ENCODE measurements at places on chromosomes 4 and X.

GRCh38 chr4:100819505-100819904, 301.7 kb upstream of the EMCN start:
- no peak for DNase-seq

- DNase-seq, result no peak
Observed at GRCh38 chr4:41665636-41666207, 82.8 kb downstream of the PHOX2B start.

DNA sequence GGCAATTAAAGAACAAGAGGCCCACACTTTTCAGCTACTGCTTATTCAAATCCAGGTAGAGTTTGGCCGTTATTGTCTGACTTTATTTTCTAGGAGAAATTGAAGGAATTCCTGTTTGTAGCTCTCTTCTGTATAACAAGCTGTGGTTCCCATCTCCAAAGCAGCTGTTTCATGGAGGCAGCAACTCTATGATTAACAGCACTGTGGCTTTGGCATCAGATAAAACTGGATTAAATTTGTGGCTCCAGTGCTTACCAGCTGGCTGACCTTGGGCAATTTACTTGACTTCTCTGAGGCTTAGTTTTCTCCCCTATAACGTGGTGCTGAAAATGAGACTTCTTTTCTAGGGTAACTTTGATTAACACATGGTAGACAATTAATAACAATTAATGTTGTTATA, 28.1 kb downstream of the SLC30A9 start:
- DNase-seq, result no peak

DNA sequence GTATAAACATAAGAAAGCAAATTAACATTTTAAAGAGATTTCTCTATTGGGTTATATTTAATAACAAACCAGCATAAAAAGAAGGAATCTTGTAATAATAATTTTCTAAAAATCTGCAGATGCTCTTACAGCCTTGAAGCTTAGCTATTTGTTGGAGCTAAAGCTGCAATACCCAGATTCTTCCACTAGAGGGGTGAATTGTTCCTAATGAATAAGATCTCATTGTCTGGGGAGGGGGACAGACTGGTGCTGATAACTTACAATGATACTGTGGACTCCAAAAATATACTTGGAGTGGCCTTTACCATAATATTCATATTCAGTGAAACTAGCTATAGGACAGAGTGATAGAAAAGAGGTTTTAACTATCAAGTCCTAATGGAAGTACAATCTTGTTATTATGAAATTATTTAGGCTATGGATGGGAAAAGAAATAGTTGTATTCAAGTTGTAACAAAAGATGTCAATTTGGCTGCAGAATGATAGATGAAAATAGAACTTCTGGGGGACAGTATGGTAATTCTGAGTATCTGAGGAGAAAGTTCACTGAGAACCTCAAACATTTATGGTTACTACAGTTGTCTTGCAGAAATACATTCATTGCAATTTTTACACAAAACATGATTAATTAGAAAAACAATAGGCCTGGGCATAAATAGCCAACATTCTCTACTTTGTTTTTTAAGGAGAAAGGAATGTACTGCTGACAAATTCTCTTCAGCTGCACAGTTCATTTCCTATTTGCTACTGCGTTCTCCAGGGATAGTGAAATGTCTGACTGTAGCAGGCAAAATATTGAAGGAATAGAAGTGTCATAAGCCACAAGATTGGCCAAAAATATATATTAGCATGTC, 443.3 kb downstream of the GBA3 start:
- no peak for DNase-seq

GRCh38 chr4:88822034-88822789, 124.6 kb upstream of the NAP1L5 start:
- DNase-seq, result no peak

DNA sequence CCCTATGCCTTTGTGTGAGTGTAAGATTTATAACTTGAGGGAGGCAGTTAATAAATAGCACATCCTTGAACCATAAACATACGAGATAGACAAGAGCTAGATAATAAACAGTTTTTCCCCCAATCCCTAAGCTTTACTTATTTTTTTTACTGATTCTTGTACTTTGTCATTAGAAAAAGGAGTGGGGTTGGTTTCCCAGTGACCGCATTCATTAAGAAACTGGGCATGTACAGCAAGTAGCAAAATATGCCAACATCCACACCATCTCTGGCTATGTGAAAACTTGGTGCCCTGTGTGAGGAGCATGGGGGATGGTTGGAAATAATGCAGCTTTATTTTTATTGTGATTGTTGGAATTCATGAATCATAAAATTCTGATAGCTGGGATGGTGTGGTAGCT, 176.2 kb downstream of the CBR4 start:
- no peak for DNase-seq

DNA sequence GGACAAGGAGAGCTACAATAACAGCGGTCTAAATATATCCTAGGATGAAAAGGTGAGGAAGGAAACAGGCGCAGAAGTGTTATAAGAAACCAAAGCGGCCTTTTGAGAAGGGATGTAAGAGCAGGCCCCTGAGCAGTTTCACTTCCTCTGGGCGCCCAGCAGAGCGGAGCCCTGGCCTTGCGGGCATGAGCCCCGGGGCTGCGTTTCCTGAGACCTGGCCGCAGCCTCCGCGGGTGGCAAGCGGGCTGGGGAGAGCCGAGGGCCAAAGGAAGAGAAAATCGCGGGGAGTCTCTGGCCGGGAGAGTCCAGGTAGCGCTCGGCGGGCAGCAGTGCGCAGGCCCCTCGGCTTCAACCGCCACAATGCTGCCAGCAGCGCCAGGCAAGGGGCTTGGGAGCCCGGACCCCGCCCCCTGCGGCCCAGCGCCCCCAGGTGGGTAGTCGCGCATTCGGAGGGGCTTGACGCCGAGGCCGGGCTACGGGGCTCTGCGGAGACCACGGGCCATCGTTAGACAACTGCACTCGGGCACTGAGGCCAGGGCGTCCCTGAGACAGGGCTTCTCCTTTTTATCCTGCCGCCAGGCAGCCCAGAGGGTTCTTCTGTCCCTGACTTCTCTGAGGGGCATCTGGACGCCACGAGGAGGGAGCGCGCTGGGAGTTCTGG, at the start of gene BANK1:
TSS of gene BANK1 (plus strand) at position 210 of the 661 bp plus-strand sequence. CDS start at position 361, 151 bp downstream.
- DNase-seq, result no peak

DNA sequence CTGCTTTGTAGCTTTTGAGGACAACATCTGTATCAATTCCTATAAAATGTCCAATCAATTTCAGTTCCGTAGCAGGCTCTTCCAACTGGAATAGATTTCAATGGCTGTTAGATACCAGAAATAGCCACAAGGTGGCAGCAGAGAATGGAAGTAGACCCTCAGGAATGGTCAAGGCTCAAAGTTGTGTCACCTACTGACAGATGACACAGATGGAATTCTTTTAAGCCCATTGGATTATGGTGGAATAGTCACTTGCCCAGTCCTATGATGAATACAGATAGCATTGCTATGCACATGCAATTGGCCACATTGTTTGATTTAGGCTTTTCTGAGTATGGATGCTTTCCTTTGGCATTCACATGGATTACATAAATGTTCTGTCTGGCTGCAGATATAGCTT, 130.4 kb upstream of the RADX start:
- DNase-seq, result no peak

DNA sequence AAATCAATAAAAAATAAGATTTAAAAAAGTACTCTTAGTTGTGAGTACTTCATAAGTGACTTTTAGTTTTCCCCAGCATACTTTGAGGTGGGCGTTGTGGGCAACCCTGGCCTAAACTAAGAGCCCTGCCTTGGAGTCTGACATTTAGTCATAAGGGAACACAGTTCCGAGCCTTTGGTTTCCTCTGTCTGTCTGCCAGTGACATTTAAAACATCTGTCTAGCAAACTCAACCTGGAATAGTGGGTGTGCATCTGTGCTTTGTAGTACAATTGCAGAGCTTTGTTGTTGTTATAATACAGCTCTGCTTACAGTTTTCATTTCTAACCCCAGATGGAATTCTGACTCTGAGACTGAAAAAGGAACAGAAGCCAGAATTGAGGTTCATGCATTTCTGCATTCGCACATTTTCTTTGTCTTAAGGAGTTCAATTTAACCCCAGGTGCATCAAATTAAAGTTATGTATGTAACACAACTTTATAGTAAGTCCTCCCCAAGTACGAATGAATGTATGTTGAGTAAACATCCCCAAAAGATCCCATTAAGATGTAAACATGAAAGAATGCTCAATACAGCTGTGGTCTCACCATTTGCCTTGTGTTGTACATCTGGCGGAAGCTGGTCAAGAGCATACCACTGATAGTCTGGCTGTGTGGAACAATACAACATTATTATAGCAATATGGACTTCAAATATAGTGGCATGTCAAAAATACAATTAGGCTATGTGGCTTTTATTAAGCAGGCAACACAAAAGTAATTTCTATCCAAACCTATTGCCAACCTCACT, 25.9 kb downstream of the TNIP3 start:
- DNase-seq, result peak; percentile 34

- no peak for DNase-seq
Observed at GRCh38 chr4:100780126-100780525, 262.3 kb upstream of the EMCN start.

- DNase-seq, result no peak
Observed at GRCh38 chr4:123206016-123206415, 190.6 kb upstream of the SPRY1 start.

GRCh38 chrX:138723301-138723700, 11.8 kb upstream of the FGF13 start:
- no peak for DNase-seq

GRCh38 chr4:127182687-127183086, 450.1 kb upstream of the INTU start:
- no peak for DNase-seq

DNA sequence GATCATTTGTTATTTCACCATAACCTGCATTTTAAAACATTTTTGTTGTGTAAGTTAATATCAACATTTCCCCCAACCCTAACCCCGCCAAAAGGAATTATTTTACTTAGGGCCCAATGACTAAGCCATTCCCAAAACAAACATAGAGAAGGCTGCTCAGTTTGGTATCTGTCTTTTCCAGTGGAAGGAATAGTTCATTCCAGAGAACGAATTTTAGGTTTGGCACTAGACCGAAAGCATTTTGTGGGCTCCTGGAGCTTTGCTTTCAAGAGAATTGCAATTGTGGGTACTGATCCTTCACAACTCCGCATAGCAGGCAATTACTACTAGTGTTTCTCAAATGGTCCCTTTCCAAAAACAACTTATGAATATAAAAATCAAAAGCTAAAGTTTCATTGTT, 226.7 kb upstream of the MAD2L1 start:
- no peak for DNase-seq

DNA sequence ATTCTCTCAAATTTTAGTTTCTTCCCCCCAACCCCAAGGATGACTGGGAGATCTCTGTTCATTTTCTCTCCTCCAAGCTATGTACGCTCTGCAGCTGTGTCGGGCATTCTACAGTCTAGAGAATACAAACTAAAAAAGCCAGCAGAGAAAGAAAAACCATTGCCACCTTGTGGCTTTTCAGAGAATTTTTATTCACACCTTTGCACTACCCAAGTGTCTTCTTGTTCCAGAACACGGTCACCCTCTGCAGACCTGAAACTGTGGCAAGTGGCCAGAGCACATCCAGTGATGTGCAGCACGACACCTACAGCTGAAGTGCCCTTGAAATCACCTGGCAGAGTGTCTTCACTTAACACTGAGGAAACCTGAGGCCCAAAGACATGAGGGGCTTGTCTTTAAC, 68.6 kb downstream of the CHST7 start:
- DNase-seq, result no peak

DNA sequence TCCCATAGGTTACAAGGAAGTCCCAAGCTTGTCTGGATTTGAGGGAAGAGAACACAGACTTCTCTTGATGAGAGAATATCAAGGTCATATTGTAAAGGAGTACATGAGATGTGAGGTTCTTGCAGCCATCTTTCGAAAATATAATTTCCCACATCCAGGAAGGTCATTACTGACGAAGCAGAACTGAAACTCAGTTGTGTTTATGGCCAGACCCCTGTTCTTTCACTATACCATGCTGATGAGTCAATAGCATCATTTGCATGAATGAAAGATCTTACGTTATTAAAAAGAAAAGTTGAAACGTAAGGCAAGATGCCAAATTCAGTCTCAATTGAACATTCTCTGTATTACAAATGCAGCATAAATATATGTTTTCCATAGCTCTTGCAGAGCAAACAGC, 14.2 kb upstream of the CCDC149 start:
- no peak for DNase-seq

- DNase-seq, result no peak
Observed at GRCh38 chr4:164866817-164867490, 10.0 kb upstream of the APELA start.

DNA sequence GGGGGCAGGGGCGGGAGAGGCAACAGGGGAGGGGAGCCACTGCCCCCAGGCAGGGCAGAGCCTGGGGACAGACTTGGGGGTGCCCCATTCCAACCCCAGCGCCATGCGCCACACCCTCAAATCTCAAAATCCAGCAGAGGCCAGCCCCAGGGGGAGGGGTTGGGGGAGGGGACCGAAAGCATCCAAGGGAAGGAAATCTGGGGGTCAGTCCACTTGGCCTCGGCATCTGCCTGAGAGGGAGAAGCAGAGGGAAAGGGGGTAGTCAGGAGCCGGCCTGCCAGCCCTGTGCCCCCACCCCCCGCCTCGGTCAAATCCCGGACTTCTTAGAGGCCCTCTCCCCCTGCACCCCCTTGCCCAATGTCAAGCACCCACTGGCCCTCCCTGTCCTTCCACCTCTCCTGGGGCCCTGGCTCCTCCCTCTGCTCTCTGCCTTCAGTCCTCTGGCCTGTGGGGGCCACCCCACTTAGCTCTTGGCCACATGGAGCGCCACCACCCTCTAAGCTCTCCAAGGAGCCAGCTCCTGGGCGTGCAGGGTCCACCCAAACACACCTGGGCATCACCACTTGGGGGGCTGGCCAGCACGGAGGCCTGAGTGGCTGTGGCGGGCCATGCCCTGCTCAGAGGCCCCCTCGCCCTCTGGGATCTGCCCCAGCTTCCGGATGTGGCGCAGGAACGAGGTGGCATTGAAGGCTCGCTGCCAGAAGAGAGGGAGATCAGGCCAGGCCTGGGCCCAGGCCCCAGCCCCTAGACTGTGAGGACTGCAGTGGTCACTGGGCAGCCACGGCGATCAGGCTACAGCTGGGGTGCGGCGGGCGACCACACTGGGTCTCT, 3.5 kb downstream of the PNCK start:
- no peak for DNase-seq

GRCh38 chrX:55167901-55168300, 52.2 kb upstream of the PAGE5 start:
- DNase-seq, result no peak

Data from stimulated activated CD8-positive, alpha-beta memory T cell treated with anti-CD3 and anti-CD28 coated beads, Interleukin-4, amount 100 ng/mL, for 4 hours (primary cell).